ENCODE measurements at places on chromosomes 7 and 10. TPM values are rescaled to one million over a fixed set of nuclear protein-coding genes. Genes with fewer than 3 reads are reported as not detected.

Gene FAM24A
- total RNA-seq, result not detected

Gene RET
- total RNA-seq, result 0.07 TPM

DNA sequence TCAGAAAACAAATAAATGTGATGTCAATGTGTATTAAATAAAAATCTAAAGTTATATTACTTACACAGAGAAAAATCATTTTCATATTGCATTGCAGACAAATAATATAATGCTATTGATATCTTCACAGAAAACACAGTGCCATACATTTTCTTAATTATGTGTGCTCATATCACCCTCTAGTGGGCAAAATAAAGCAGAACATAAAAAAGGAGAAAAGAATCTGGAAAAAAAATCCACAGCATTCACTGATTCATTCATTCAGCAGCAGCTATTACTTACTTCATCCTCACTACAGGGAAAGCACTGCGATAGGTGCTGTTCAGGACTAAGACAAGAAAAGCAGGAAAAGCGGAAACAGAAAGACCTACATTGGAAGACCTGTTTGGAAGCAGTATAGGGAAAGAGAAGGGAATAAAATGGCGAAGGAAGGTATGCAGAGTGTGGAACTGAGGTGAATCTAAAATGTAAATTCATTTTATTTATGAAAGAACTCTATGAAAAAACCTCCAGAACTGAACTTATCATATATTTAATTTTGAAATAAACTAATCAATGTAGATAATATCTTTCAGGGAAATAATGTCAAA is 73.2 kb downstream of the POT1 start:
- peaks cover 22% of the 10 kb centered on the region for H3K36me3 ChIP-seq
- no peak overlapping the region for H3K4me3 ChIP-seq
- H3K27me3 ChIP-seq, result no peaks in the 10 kb centered on the region
- no peak overlapping the region for H3K27ac ChIP-seq
- DNase-seq, result no peak
- H3K4me1 ChIP-seq, result no peaks in the 10 kb centered on the region

GRCh38 chr7:22550514-22551030 is 50.6 kb upstream of the STEAP1B start:
- H3K36me3 ChIP-seq, result no peaks in the 10 kb centered on the region
- H3K4me3 ChIP-seq, result no peak overlapping the region
- peaks cover 14% of the 10 kb centered on the region for H3K4me1 ChIP-seq
- no peak overlapping the region for H3K27ac ChIP-seq
- no peak for DNase-seq

DNA sequence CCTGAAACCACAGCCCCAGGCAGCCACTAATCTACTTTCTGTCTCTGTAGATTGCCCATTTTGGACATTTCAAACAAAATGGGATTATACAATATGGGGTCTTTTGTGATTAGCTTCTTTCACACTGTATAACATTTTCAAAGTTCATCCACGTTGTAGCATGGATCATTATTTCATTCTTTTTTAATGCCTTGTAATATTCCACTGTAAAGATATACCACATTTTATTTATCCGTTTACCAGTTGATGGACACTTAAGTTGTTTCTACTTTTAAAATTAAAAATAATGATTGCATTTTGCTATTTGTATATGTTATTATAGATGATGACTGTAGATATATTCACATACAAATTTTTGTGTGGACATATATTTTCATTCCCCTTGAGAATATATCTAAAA is 60.7 kb downstream of the CUBN start:
- H3K27me3 ChIP-seq, result no peaks in the 10 kb centered on the region
- H3K4me1 ChIP-seq, result peaks cover 20% of the 10 kb centered on the region
- no peak overlapping the region for H3K4me3 ChIP-seq
- DNase-seq, result no peak

- DNase-seq, result peak; percentile 72
- H3K4me1 ChIP-seq, result peaks cover 98% of the 10 kb centered on the region
- peak overlapping the region; percentile 97 for H3K27ac ChIP-seq
- H3K36me3 ChIP-seq, result peaks cover 80% of the 10 kb centered on the region
- no peaks in the 10 kb centered on the region for H3K27me3 ChIP-seq
Measured at GRCh38 chr7:50362712-50363282, 58.3 kb downstream of the IKZF1 start.

GRCh38 chr7:37289367-37289766 is 159.3 kb downstream of the ELMO1 start:
- H3K36me3 ChIP-seq, result peaks cover 3% of the 10 kb centered on the region
- no peak for DNase-seq
- no peak overlapping the region for H3K27ac ChIP-seq
- H3K27me3 ChIP-seq, result no peaks in the 10 kb centered on the region
- peaks cover 46% of the 10 kb centered on the region for H3K4me1 ChIP-seq

Data from activated CD4-positive, alpha-beta memory T cell treated with anti-CD3 and anti-CD28 coated beads for 36 hours (primary cell).